Activated T-helper 1 cell treated with Interleukin-2 at 50 U/mL for 16 hours (primary cell): ENCODE measurements at places on chromosomes 11 and 22.

GRCh38 chr11:133497477-133498140 is 34.7 kb downstream of the OPCML start:
- DNase-seq = no peak

GRCh38 chr11:14249121-14249963 is 109.6 kb downstream of the RRAS2 start:
- peak; percentile 54 for DNase-seq

DNA sequence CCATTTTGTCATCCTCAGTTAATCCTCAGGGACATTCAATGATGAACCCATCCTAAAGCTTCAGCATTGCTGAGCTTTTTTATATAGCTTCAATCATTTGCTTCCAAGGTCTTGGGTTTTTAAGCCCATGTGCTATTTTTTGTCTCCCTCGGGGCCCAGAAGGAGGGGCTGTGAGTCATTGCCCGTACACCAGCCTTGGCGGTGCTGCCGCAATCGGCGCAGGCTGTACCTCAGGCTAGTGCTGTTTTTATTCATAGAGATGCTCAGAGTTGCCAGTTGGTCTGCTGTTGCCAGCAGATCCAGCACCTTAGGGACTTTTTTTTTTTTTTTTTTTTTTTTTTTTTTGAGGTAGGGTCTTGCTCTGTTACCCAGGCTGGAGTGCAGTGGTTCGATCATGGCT is 35.5 kb downstream of the ACO2 start:
- DNase-seq = no peak

GRCh38 chr11:110295531-110296225 is 736 bp downstream of the RDX start:
- peak; percentile 33 for DNase-seq

- no peak for DNase-seq
Observed at GRCh38 chr11:87966216-87966615, 209.0 kb downstream of the RAB38 start.

DNA sequence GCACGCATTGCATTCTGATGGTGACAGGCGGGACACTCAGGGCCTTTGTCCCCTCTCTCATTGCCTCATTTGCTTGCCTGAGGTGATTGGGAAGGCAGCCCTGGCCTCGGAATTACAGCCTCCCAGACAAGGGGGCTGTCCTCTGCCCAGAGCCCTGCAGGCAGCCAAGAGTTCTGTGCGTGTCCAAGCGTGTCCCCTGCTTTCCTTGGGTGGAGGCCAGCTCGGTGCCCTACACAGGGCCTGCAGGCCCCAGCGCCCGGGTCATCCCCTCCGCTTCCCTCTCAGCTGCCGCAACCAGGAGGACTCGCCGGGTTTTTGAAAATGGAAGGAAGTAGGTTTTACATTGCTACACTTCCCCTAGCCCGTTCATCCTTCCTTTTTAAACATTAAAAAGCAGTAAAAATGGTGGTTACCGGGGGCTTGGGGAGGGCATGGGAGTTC is 1.9 kb downstream of the GRAMD4 start:
- no peak for DNase-seq

DNA sequence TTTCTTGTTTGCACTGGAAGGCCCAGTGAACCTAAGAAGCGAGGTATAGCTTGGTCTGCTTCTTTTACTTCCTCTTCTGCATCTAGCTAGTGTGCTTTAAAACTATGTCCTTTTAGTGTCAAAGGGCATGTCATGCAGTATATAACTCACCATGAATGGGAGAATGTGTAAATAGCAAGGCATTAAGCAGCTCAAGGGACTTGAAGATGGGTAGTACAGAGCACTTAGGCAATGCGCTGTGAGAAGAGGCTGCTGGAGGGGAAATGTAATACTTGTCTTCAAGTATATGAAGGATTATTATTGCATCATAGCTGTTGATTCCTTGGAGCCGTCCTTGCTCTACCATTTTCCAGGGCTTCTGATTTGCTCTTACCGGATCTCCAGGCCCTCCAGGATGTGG is 7.6 kb downstream of the MAML2 start:
- no peak for DNase-seq

GRCh38 chr11:84780689-84781293 is 846.4 kb downstream of the DLG2 start:
- no peak for DNase-seq

- DNase-seq = no peak
Observed at GRCh38 chr11:29816359-29816758, 200.5 kb downstream of the KCNA4 start.

GRCh38 chr11:64743591-64744543 is at the start of gene RASGRP2:
Gene RASGRP2, minus strand, starts transcription at chr11:64744142. Its CDS starts 1,276 bp downstream, at chr11:64742866.
- peak; percentile 79 for DNase-seq

DNA sequence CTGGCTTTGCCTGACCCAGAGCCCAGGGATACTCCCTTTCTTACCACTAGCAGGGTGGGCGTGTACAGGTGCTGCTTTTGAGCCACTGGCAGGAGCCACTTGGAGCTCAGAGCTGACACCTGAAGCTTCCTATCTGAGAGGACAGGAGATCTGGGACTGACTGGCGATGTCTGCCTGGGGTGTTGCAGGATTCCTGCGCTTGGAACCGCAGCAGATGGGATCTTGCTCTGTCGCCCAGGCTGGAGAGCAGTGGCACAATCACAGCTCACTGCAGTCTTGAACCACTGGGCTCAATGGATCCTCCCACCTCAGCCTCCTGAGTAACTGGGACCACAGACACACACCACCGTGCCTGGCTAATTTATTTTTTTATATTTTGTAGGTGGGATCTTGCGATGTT is 17.7 kb downstream of the GP1BB start:
- no peak for DNase-seq

GRCh38 chr11:126277780-126278179 is 5.1 kb upstream of the TIRAP start:
- DNase-seq = no peak

- DNase-seq = no peak
Observed at GRCh38 chr11:124296016-124296415, 17.7 kb downstream of the OR8D1 start.

GRCh38 chr11:59249535-59249934 is 36.8 kb upstream of the MPEG1 start:
- DNase-seq = no peak

GRCh38 chr11:75667831-75668450 is 897 bp downstream of the MAP6 start:
- no peak for DNase-seq

GRCh38 chr11:66846671-66847091 is 3.4 kb downstream of the RCE1 start:
- DNase-seq = no peak

GRCh38 chr11:19218216-19218615 is 16.4 kb upstream of the CSRP3 start:
- no peak for DNase-seq

GRCh38 chr11:72844356-72844755 is 30.1 kb downstream of the ATG16L2 start:
- no peak for DNase-seq

GRCh38 chr11:47550288-47551047 is 2.5 kb downstream of the CELF1 start:
- no peak for DNase-seq

DNA sequence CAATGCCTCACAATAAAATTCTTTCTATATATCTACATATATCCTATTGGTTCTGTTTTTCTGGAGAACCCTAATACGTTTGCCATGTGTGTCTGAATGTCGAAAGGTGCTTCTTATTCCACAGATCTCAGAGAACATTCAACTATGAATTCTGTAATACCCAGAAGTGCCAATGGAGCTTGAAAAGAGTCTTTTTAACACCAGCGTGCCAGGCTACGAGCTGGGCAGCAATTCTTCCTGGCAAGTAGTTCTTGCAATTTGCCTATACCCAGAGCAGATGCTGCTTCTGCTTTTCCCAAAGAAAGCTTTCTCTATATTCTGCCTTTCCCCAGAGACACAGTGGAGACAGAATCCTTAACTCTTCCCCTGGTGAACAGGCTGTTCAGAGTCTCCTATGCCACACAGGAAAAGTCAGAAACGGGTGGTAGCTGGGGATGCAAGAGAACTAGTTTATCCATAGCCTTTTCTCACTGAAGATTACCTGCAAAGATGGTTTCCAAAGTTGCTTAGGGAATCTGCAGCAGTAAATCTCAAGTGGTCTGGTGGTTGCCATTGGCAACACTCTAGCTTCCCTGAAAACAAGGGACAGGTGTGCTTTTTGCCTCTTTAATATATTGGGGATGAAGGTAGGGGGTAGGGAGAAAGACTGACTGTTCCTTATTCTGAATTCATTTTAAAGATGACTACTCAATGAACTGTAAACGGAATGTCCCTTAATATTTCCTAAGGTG is 16.8 kb upstream of the PAFAH1B2 start:
- DNase-seq = no peak

DNA sequence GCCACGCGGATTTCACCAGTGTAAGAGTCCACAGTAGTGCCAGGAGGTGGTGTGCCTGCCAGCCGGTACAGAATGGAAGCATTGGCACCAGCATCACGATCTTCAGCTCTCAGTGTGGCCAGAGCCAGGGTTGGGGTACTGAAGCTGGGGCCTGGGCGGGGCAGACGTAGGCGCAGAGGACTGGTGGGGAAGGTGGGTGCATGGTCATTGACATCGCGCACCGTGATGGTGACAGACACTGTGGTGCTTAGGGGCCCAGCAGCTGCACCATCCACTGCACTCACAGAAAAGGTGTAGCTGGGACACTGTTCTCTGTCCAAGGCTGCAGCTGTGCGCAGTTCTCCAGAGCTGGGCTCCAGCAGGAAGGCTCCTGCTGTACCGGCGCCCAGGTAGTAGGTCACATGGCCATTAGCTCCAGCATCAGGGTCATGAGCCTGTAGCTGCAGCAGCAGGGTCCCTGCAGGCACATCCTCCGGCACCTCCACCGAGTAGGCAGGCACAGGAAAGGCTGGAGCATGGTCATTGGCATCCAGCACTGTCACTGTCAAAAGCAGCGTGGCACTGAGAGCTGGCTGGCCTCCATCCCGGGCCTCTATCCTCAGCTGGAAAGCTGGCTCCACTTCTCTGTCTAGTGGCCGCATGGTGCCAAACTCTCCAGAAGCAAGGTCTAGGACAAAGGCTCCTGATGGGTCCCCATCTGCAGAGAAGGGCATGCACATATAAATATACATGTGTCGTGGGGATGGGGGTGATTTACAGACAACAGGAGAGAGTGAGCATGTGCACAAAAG is 7.9 kb upstream of the TPP1 start:
- DNase-seq = no peak

GRCh38 chr11:10376061-10376460 is 71.2 kb downstream of the ADM start:
- no peak for DNase-seq

DNA sequence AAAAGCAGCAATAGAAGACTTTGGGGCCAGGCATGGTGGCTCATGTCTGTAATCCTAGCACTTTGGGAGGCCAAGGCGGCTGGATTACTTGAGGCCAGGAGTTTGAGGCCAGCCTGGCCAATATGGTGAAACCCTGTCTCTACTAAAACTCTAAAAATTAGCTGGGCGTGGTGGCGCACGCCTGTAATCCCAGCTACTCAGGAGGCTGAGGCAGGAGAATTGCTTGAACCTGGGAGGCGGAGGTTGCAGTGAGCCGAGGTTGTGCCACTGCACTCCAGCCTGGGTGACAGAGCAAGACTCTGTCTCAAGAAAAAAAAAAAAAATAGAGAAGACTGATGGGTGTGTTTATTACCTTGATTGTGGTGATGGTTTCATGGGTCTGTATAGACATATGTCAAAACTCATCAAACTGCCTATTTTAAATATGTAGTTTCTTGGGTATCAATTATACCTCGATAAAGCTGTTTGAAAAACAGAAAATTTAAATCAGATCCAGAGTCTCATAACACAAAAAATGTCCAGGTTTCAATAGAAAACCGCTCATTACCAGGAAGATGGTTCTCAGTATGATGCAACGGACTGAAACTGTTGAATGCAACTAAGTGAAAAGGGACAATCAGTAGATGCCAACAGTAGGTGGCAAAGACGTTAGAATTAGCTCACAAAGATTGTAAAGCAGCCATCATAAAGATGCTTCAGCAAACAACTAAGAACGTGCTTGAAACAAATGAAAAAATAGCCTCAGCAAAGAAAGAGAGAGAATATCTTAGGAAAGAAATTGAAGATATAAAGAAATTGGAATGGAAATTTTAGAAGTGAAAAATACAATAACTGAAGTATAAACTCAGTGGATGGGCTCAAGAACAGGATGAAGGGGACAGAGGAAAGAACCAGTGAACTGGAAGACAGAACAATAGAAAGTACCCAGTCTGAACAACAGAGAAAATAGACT is 33.1 kb upstream of the SEPTIN5 start:
- no peak for DNase-seq

- no peak for DNase-seq
Observed at GRCh38 chr11:103031834-103032233, 60.1 kb downstream of the DCUN1D5 start.

GRCh38 chr11:75197512-75198277 is 42.9 kb upstream of the TPBGL start:
- no peak for DNase-seq

- no peak for DNase-seq
Observed at GRCh38 chr11:64235437-64236161, 1.2 kb downstream of the VEGFB start.

- no peak for DNase-seq
Observed at GRCh38 chr22:38135133-38135706, 24.7 kb upstream of the BAIAP2L2 start.

- no peak for DNase-seq
Observed at GRCh38 chr22:40451210-40451609, 80.8 kb downstream of the SGSM3 start.

DNA sequence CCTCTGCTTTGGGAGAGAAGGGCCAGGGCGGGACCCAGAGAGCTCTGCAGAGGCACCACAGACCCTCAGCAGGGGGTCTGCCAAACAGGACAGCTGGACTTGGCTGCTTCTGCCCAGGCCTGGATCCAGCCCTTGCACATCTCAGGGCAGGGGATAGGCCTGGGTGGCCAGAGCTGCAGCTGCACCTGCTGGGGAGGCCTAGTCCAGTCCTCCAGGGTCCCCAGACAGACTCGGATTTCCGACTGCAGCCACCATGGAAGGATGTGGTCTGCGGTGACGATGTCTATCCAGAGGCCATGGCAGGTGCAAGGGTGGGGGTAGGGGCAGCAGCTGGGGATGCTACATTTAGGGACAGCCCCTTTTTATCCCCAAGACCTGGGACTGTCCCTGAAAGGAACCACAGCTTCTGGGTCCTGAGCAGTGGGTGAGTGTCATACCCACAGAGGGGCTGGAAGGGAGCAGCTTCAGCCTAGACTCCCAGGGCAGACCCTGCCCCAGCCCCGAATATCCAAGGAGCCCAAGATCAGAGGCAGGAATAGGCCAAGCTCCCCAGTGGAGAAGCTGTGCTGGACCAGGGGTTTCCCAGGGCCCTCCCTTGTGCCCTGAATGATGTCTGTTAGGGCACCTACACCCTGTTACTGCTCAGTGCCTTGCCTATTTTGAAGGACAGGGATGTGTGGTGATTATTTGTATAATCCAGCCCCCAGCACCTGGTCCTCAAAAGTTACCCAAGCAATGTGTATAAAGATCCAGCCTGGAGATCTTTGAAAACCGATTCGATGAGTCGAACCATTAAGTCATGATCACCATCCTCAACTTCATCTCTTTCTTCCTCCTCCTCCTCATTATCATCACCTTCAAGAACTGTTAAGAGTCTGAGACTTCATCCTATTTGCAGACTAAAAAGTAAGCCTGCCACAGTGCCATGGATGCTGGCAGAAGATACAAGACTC is 2.5 kb upstream of the IGLL5 start:
- DNase-seq = no peak

- no peak for DNase-seq
Observed at GRCh38 chr11:101327908-101328307, 198.3 kb upstream of the PGR start.

- DNase-seq = no peak
Observed at GRCh38 chr11:55854704-55855103, 16.2 kb downstream of the OR5D16 start.
